Small intestine (tissue), 16 donors: ENCODE measurements at places on chromosomes 5 and 9. TPM values are rescaled to one million over a fixed set of nuclear protein-coding genes. Genes with fewer than 3 reads are reported as not detected.

DNA sequence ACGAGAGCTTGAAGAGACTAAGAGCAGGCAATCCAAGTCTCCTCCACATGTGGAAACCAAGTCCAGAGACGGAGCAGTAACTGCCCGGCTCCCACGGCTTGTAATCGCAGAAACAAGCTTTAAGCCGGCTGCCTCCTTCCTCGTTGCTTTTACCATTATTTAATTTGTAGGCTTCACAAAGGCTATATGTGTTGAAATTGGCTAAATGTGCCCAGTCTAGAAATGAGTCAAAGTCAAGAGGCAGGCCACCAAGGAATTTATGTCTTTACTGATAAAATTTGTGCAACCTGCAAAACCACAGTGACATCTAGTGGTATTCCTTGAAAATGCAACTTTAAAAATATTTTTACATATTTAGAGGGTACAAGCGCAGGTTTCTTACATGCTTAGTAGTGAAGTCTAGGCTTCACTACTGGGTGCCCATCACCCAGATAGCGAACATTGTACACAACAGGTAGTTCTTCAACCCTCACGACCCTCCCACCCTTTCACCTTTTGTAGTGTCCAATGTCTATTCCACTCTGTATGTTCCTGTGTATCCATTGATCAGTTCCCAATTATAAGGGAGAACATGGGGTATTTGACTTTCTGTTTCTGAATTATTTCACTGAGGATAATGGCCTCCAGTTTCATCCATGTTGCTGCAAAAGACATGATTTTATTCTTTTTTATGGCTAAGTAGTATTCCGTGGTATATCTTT lies 33.5 kb upstream of the EBF1 start:
- H3K27ac ChIP-seq, result no peak overlapping the region
- H3K27me3 ChIP-seq, result no peaks in the 10 kb centered on the region
- H3K4me3 ChIP-seq, result no peak overlapping the region
- no peaks in the 10 kb centered on the region for H3K36me3 ChIP-seq
- H3K4me1 ChIP-seq, result no peaks in the 10 kb centered on the region

GRCh38 chr9:11199335-11199734 lies 586.5 kb upstream of the PTPRD start:
- H3K27me3 ChIP-seq, result no peaks in the 10 kb centered on the region
- DNase-seq, result no peak
- H3K36me3 ChIP-seq, result no peaks in the 10 kb centered on the region
- H3K4me3 ChIP-seq, result no peak overlapping the region

GRCh38 chr9:35287987-35288632 lies 126.3 kb downstream of the UNC13B start:
- H3K36me3 ChIP-seq, result no peaks in the 10 kb centered on the region
- no peak overlapping the region for H3K27ac ChIP-seq
- no peaks in the 10 kb centered on the region for H3K27me3 ChIP-seq
- H3K4me1 ChIP-seq, result no peaks in the 10 kb centered on the region
- no peak overlapping the region for H3K4me3 ChIP-seq

GRCh38 chr9:86246752-86247161 lies 12.7 kb downstream of the C9orf153 start:
- no peaks in the 10 kb centered on the region for H3K36me3 ChIP-seq
- H3K4me1 ChIP-seq, result peaks cover 5% of the 10 kb centered on the region
- no peak overlapping the region for H3K4me3 ChIP-seq
- peak; percentile 12 for DNase-seq
- H3K27me3 ChIP-seq, result no peaks in the 10 kb centered on the region

Gene N4BP3
- polyA plus RNA-seq, result 2.1 TPM

Gene PCDHB8
- polyA plus RNA-seq, result 0.18 TPM
